T-helper 1 cell (primary cell): ENCODE measurements at places on chromosomes 13 and 19.

DNA sequence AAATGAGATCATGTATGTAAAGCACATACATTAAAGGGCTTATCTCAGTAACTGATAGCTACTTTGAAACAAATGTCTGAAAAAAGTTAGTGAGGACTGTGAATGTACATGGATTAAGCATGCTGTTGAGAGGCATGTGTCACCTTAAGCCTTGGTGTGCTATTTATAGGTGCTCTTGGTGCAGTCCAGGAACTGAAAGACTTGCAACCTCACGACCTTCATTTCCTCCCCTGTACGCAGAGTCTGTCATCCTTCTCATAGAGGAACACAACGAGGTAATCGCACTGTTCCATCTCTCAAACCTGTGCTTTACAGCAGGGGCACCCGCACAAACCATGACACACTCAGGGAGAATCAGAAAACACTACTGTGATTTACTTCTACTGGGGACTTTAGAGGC lies 65.6 kb downstream of the UFM1 start:
- DNase-seq: no peak

- DNase-seq: no peak
These were observed 172.5 kb downstream of the ITGBL1 start for GRCh38 chr13:101624981-101625380.

- no peak for DNase-seq
These were observed 70.8 kb downstream of the INSR start for GRCh38 chr19:7223429-7223828.

- DNase-seq: peak; percentile 87
These were observed 20.3 kb downstream of the LGALS16 start for GRCh38 chr19:39676004-39676403.

- DNase-seq: no peak
These were observed 24.4 kb downstream of the MYO1F start for GRCh38 chr19:8552810-8553209.

GRCh38 chr13:87998081-87998480 lies 326.9 kb downstream of the SLITRK5 start:
- no peak for DNase-seq

DNA sequence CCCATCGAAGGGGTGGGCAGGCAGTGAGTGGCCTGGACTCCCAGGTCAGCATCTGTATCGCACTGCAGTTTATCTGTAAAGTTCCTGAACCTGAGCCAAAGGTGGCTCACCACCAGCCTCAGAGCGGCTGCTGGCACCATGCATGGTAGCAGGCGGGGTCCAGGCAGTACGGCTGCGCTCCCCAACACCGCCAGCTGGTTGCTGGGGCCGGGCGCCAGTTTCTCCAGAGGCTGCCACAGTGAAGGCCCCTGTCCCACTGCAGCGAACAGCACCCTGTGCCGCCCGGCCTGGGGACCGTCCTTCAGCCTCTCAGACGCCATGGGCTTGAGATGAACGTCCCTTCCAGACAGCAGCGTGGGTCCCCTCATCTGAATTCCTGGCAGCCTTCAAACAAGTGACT lies 109.8 kb downstream of the KDM4B start:
- DNase-seq: no peak

- DNase-seq: no peak
These were observed 1019.5 kb downstream of the PCDH9 start for GRCh38 chr13:66210677-66211076.

GRCh38 chr13:99356262-99357091 lies 49.3 kb upstream of the GPR183 start:
- DNase-seq: peak; percentile 67

DNA sequence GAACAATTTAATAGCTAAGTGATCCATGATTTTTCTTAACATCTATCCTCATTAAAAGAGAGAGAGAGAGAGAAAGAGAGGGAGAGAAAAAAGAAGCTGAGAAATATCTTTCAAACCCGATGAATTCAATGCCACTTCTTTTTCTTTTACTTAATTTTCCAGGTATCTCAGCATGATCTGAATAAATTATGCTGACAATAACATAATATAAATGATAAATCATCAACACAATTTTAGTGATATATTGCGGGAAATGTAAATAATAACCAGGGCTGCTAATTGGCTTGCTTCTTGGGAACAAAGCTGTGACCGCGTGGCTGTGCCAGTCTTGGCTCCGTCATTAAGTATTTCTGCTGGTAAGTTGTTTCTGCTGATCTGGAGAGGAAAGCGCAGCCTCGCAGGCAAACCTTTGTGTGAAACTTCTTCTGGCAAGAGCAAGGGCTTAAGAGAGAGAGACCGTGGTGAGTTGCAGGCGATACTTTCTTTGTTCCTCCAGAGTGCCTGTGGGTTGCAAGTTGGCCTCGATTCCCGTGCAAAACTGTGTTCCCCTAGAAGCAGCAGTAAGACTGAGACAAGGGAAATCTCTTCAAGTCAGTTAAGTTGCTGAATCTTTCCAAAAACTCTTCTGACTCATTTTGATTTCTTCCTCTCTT lies 489.1 kb upstream of the TSHZ3 start:
- no peak for DNase-seq

GRCh38 chr13:49922301-49922700 lies 13.8 kb downstream of the SPRYD7 start:
- DNase-seq: no peak

GRCh38 chr13:75541287-75541686 lies 3.6 kb upstream of the COMMD6 start:
- no peak for DNase-seq

DNA sequence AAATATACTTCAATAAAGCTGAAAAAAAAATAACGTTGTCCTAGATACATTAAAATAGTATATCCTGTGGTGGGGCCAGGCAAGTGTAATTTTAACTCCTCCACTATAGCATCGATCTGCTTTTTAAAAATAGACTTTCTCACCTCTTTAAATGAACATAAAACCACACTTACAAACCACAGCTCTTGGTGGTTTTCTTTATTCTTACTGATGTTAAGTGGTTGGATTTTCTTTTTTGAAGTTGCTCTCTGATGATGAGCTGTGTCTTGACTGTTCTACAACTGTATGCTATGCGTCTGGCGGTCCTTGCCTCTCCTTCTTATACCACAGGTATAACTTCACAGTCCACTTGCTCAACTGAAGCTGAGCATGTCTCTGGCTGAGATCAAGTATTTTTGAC lies 721.5 kb upstream of the KLHL1 start:
- DNase-seq: no peak

GRCh38 chr13:93620181-93620765 lies 393.7 kb downstream of the GPC6 start:
- no peak for DNase-seq

GRCh38 chr19:35295792-35296462 lies 4.0 kb downstream of the MAG start:
- no peak for DNase-seq

DNA sequence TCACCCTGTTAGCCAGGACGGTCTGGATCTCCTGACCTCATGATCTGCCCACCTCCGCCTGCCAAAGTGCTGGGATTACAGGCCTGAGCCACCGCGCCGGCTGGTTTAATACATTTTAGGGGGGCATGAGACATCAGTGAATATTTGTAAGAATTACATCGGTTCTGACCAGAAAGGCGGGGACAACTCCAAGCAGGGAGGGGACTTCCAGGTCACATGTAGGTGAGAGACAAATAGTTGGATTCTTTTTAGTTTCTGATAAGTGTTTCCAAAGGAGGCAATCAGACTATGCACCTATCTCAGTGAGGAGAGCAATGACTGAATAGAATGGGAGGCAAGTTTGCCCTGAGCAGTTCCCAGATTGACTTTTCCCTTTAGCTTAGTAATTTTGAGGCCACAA lies 3.7 kb upstream of the ZNF552 start:
- DNase-seq: no peak
